ENCODE measurements at places on chromosomes 1 and 21. TPM values are rescaled to one million over a fixed set of nuclear protein-coding genes. Genes with fewer than 3 reads are reported as not detected.

- H3K4me3 ChIP-seq = no peak overlapping the region
- no peak overlapping the region for H3K27ac ChIP-seq
- H3K27me3 ChIP-seq = no peaks in the 10 kb centered on the region
- peaks cover 3% of the 10 kb centered on the region for H3K36me3 ChIP-seq
- no peak for DNase-seq
These were observed 73.8 kb upstream of the VAV3 start for GRCh38 chr1:108038653-108039236.

DNA sequence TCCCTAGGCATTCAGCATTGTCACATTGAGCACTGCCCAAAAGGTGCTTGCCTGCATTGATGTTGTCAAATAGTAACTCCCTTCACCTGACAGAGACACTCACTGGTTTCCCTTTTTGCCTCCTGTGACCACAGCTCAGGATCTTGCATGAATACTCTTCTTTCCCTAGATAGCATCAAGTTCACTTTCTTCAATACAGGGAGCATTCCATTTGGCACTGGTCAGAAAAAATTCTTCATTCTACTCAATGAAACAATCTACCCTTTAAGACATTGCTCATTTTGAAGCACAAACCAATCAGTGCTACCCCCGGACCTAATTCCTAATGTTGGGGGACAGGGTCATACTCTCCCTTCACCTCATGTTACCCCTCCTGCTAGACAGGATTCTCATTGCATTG is 319.0 kb upstream of the SNX7 start:
- no peaks in the 10 kb centered on the region for H3K36me3 ChIP-seq
- H3K27ac ChIP-seq = no peak overlapping the region
- H3K4me3 ChIP-seq = no peak overlapping the region
- no peaks in the 10 kb centered on the region for H3K4me1 ChIP-seq
- DNase-seq = no peak

GRCh38 chr21:40678681-40679284 is 168.2 kb downstream of the DSCAM start:
- H3K27ac ChIP-seq = no peak overlapping the region
- H3K27me3 ChIP-seq = peaks cover 2% of the 10 kb centered on the region
- no peaks in the 10 kb centered on the region for H3K4me1 ChIP-seq
- H3K4me3 ChIP-seq = no peak overlapping the region
- DNase-seq = no peak

- no peak overlapping the region for H3K4me3 ChIP-seq
- peaks cover 6% of the 10 kb centered on the region for H3K27me3 ChIP-seq
- peaks cover 13% of the 10 kb centered on the region for H3K4me1 ChIP-seq
- peaks cover under 1% of the 10 kb centered on the region for H3K36me3 ChIP-seq
These were observed 24.4 kb downstream of the CRYAA start for GRCh38 chr21:43193088-43193650.

CD1B gene
- not detected for total RNA-seq

KIAA1614 gene
- total RNA-seq = 0.17 TPM
